Right hindlimb (tissue), 1 donor: ENCODE measurements at places on chromosomes 6 and 20.

DNA sequence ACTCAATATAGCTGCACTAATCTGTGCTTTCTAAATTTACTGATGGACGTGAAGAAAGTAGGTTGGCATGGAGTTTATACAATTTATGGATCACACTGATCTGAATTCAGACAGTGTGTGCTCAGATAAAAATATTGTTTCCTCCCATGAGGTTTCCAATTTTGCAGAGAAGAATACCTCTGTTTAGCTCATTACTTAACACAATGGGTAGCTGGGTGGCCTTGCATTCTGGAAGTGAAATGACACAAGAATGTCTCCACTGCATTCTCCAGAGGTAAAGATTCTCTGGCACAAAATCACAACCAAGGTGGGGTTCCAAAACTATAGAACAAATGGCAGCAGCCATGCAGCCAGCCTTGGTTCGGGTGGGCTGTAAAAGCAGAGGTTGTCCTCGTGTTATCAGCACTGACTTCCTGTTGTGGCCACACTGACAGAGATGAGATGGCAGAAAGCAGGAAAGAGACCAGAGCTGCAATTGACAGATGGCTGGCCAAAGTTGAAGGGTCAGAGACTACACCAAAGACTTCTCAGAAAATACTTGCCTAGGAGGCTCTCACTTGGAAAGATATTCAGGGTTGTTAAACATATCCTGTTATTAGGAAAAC, 50.2 kb downstream of the HDAC2 start:
- no peak for DNase-seq

- no peak for DNase-seq
Observed at GRCh38 chr6:45377043-45377553, 636 bp downstream of the SUPT3H start.

- DNase-seq = no peak
Observed at GRCh38 chr6:160127270-160128124, 5.9 kb downstream of the SLC22A1 start.

GRCh38 chr6:72218125-72218524, 331.8 kb downstream of the RIMS1 start:
- no peak for DNase-seq

GRCh38 chr6:128139519-128139918, 238.7 kb upstream of the THEMIS start:
- no peak for DNase-seq

GRCh38 chr20:36726168-36726567, 19.7 kb downstream of the NDRG3 start:
- no peak for DNase-seq

- DNase-seq = no peak
Observed at GRCh38 chr20:8518878-8519277, 386.8 kb downstream of the PLCB1 start.

DNA sequence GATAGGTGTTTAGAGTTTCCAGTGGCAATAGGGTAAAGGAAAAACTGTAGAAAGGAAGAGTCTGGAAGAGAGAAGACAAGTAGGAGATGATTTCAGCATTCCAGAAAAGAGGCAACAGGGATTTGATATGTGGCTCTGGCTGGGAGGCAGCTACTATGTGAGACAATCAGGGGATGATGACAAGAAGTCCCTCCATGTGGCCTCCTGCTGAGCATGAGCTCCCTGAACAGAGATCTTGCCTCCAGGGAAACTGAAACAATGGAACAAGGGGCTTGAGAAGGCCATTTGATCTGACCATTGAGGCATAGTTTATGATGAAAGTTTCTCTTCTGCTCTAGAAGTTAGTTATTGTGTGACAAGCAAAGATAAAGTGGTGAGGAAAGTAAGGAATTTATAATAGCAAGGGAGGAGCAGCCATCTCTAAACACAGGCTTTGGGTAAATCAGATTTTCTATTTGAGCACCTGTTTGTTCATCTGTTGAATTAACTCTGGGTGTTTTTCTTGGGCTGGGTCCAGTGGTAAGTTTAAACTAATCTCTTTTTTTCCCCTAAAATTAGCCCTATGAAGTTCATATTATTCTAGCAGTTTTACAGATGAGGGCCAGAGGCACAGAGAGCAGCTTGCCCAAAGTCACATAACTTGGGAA, 3.0 kb upstream of the GPX5 start:
- DNase-seq = no peak

DNA sequence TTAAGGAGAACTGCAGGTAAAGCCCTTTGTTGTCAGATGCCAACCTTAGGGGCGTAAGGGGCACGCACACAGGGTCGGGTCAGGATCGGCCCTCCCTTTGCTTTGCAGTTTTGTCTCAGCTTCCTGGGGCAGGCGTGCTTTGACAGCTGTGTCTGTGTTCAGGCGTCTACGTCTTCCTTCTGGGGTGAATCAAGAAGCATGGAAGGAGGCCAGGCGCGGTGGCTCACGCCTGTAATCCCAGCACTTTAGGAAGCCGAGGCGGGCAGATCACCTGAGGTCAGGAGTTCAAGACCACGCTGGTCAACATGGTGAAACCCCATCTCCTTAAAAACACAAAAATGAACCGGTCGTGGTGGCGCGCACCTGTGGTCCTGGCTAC, 1.3 kb downstream of the ZGPAT start:
- DNase-seq = peak; percentile 20

DNA sequence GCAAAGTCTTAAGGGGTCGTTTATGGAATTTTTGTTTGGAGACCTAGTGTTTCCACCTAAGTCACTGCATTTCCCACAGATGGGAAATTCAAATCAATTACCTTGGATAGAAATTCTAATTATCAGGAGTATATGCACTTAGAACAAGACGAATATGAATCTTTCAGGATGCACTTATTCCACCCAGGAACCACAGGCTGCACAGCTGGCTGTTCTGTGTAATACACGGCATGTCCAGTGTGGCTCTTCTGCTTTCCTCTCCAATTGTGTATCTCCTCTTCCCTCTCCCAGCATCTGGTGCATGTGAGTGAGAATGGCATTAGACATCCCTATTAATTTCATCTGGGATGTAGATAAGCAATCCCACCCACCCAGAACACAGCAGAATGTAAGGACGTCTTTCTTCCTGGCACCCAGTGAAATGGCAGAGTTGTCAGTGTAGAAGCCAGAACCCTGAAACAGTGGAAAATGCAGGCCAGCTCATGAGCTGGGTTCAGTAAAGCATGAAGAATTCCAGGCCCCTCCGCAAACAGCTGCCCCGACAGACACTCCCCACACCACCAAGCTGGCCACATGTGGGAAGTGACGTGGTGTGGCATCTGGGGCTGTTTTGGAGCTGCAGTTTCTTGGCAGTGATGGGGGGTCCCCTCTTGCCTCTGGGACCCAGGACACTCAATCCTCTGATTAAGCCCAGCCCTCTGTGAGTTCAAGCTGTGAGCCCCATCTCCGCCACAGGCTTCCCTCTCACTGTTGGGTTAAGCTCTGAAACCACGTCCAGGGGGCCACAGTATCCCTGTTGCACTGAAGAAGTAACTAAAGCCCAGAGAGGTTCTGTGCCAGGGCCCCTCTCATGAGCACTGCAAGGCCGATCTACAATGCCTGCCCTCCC, 180.1 kb upstream of the CST7 start:
- DNase-seq = peak; percentile 52

- DNase-seq = no peak
Observed at GRCh38 chr6:104214901-104215300, 644.8 kb downstream of the HACE1 start.

- DNase-seq = no peak
Observed at GRCh38 chr20:14344746-14345145, 7.3 kb upstream of the FLRT3 start.

- DNase-seq = no peak
Observed at GRCh38 chr6:43645613-43645964, 753 bp downstream of the RSPH9 start.

- DNase-seq = no peak
Observed at GRCh38 chr20:59814840-59815340, 118.5 kb downstream of the SYCP2 start.

GRCh38 chr20:49435639-49436038, 46.8 kb downstream of the KCNB1 start:
- DNase-seq = no peak

- DNase-seq = no peak
Observed at GRCh38 chr6:5674141-5674540, 332.6 kb downstream of the NRN1 start.

- DNase-seq = no peak
Observed at GRCh38 chr6:116255246-116255800, 1.4 kb upstream of the TSPYL4 start.

GRCh38 chr20:44033344-44033743, 118.7 kb downstream of the TOX2 start:
- DNase-seq = no peak

- no peak for DNase-seq
Observed at GRCh38 chr20:50389808-50390684, 120.1 kb upstream of the PTPN1 start.

GRCh38 chr20:1357921-1358671, 29.2 kb upstream of the SDCBP2 start:
- DNase-seq = no peak

DNA sequence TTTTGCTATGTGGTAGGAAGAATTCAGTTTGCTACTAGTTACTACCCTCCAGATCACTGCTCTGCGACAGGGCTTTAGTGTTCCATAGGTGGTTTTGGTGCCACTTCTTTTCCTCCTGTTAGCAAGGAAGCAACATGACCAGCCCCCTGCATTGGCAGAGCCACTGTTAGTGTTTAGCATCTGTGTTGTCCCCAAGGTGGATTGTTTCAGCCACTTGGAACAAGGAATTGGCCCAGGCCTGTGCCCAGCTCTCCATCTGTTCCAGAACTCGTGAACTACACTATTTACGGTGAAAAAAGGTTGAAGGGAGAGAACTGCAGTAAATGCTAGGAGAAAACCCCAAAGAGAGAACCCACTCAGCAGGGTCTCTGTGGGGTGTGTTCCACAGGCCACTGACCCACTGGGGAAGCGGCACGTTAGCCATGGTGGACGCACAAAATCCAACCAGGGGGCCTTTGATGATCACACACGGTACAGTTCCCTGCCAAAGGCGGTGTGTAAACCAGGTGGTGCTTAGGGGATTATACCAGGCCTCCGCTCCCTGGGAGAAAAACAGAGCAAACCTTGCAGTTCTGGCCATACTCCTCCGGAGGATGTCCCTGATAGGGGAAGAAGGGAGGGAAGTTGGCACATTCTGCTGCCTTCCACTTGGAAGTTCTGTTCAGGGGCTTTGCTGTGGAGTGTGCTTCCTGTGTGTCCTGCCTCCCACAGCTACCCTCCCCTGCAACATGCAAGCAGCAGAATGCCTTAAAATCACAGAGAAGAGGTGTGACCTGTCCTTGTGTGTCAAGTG, 72.3 kb downstream of the LYRM2 start:
- no peak for DNase-seq

DNA sequence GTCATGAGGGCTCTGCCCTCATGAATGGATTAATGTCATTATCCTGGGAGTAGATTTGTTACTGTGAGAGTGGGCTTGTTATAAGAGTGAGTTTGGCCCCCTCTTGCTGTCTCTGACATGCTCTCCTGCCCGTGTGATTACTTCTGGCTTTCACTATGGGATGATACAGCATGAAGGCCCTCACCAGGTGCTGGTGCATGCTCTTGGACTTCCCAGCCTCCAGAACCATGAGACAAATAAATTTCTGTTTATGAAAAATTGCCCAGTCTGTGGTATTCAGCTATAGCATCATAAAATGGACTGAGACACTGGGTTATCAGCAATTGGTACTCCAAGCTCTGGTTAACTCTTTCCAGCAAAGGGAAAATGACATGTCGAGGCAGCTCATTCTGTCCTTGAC, 76.2 kb upstream of the MAP3K7 start:
- DNase-seq = no peak

DNA sequence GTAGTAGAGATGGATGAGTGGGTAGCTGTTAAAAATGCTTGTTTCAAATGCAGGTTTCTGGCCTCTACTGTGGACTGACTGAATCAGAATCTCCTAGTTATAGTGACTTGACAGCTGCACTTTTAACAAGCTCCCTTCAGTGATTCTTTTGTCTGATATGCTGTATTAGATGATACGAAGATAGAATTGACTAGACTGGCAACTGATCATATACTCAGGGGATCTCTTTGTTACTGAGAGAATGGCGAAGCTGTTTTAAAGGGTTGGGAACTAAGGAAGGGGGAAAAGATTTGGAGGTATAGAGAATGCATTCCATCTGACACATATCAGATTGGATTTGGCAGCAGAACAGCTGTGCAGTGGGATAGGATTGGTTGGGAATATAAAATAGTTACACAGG, 7.0 kb downstream of the ENPP4 start:
- no peak for DNase-seq

DNA sequence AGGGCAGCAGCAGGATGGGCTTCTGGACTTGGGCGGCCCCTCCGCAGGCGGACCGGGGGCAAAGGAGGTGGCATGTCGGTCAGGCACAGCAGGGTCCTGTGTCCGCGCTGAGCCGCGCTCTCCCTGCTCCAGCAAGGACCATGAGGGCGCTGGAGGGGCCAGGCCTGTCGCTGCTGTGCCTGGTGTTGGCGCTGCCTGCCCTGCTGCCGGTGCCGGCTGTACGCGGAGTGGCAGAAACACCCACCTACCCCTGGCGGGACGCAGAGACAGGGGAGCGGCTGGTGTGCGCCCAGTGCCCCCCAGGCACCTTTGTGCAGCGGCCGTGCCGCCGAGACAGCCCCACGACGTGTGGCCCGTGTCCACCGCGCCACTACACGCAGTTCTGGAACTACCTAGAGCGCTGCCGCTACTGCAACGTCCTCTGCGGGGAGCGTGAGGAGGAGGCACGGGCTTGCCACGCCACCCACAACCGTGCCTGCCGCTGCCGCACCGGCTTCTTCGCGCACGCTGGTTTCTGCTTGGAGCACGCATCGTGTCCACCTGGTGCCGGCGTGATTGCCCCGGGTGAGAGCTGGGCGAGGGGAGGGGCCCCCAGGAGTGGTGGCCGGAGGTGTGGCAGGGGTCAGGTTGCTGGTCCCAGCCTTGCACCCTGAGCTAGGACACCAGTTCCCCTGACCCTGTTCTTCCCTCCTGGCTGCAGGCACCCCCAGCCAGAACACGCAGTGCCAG, at the start of gene TNFRSF6B:
TSS of gene TNFRSF6B (plus strand) at position 25 of the 729 bp plus-strand sequence. CDS start at position 141, 116 bp downstream.
- no peak for DNase-seq

- DNase-seq = peak; percentile 94
Observed at GRCh38 chr6:27126815-27127537, 120.5 kb upstream of the PRSS16 start.

DNA sequence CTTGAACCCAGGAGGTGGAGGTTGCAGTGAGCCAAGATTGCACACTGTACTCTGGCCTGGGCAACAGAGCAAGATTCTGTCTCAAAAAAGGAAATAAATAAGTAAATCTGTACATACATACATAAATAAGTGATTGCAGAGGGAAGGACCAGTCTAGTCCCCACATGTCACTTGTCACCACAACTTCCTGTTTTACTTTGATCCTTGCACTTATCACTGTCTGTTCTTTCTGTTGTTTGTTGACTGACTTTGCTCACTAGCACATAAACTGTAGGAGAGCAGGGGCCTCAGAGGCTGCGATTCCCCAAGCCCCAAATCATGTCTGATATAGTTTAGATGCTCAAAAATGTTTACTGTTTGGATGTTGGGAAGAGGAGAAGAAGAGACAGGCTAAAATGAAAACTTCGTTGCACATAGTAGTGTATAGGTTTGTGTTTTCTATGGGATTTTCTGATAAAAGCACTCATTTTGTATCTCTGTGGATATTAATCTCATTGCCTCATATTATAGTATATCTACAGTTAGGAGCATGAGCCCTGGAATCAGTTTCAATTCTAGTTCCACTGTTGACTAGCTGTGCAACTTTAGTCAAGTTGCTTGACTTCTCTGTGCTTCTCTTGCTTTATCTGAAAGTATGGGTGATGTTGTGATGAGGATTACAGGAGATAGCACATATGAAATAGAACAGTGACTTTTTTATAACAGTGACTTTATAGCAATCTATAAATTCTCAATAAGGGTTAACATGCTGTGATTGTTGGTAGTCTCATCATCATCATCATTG, 165.0 kb downstream of the TBC1D7 start:
- DNase-seq = no peak

GRCh38 chr6:46521464-46521971, 30.3 kb upstream of the RCAN2 start:
- no peak for DNase-seq
